Stimulated activated CD4-positive, alpha-beta T cell treated with anti-CD3 and anti-CD28 coated beads, Interleukin-4, amount 100 ng/mL, for 48 hours (primary cell): ENCODE measurements at places on chromosomes 5 and 9.

DNA sequence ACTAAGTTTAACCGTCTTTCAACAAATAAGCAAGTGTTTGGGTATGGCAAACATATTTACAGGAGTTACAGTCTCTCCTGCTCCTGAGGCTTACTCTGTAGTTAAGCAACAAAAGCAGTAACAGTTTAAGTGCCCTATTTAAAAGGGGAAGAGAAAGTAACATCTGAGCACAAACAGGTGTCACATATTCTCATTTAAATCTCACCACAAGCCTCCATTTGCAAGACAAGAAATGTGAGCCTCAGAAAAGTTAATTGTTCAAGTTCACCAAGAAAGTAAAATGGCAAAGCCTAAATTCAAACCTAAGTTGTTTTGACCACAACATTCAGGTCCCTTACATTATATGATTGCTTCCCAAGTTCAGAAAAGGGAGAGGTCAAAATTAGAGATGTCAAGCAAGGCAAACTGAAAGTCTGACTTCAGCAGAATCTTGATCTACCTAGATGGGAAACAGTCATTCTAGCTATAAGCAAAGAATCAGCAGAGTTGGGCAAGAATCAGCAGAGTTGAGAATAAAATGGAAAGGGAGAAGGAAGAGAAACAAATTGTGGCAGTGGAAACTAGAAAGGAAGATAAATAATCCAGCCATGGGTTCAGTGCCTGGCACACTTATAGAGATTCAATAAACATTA, 93.4 kb downstream of the STRBP start:
- DNase-seq, result no peak

DNA sequence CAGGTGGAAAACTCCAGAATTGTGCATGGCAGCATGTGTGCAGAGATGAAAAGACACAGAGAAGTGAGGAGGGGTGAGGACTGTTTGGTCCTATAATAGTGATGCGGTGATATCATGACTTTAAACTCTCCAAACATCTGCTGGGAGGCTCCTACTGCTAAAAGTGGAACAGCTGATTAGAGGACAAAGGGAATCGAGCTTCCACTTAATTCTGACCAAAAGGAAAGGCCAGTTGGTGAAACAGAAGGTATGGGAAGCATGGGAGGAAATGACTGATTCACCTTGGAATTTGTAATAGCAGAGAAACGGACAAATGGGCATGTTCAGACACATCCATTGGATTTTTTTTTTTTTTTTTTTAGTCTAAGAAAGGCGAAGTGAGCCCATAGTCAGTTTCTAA, 67.5 kb upstream of the MAMDC2 start:
- no peak for DNase-seq

GRCh38 chr9:96116275-96117064, 185.5 kb downstream of the HSD17B3 start:
- no peak for DNase-seq

DNA sequence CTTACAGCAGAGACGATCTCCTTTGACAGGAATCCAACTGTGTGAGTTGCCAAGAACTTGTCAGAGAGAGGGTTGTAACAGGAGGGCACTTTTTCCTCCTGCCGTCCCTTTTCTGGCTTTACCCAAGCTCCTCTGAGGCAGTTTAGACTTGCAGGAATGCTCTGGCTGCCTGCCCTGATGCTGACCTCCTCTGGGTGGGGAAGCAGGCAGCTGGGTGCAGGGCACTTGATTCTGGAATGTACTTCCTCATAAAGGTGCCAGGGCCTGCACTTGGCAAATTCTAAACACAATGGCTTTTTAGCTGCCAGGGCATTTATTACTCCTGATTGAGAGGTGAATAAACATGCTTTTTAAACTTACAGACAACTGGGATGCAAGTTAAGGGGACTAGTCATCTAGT, 190.4 kb downstream of the EPB41L4A start:
- DNase-seq, result no peak

- DNase-seq, result no peak
These were observed 53.7 kb upstream of the FABP6 start for GRCh38 chr5:160175438-160176218.

GRCh38 chr5:77724934-77725333, 51.2 kb downstream of the TBCA start:
- DNase-seq, result no peak

DNA sequence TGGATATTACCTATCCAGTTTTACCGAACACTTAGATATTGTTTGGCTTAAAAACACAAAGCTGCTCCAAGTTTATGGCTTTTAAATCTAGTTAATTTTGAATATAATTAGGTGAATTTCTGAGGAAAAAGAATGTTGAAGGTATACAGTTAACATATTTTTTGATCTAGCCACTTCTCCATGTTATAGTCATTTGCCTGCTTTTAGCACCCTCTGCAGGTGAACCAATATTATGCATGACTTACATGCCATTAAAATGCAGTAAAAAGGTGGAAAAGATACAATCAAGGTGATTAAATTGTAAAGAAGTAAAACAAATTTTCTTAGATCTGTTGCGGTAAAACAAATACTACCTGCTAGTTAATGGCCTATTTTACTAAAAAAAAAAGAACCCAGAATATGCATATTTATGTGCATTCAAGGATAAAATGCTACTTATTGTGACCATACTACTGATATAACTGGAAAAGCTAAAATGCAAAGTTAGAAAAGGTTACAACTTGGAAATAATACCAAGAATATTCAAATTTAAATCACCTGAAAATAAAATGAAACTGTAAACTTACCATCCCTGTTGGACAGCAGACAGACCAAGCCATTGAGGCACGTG, 132.1 kb downstream of the AP3B1 start:
- no peak for DNase-seq

- DNase-seq, result no peak
These were observed 651 bp downstream of the TTC1 start for GRCh38 chr5:160009591-160009989.

DNA sequence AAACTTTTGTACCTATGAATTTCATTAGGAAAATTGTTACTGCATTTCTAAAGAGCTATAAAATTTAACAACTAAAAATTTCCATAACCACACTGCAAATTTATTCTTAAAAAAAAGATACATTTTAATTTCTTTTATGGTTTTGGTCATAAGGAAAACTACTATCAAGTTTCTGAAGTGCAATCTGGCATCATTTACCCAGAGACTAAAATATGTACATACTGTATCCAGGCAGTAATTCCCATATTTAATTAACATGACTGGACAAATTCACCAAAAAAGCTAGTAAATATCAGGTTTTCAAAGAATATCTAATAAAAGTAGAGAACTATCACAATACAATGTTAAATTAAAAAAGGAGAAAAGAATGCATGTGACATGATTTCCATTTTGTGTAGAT, 20.7 kb downstream of the PUM3 start:
- no peak for DNase-seq

DNA sequence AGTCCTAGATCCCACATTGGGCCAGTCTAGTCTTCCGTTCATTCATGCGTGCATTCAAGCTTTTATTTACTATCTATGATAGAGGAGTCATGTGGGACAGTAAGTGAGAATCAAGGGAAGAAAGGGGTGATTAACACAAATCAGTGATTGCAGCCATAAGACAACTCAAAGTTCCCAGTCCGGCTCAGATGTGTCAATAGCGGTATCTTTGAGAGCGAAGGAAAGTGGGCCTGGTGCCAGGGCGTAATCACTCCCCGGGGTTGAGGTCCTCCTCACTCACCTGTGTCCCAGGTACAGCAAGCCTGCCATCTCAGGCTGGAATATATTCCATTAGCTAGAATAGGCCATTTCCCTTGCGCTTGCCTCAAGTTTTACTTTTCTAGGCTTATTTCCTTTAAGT, 196.3 kb downstream of the ATP10B start:
- DNase-seq, result no peak

DNA sequence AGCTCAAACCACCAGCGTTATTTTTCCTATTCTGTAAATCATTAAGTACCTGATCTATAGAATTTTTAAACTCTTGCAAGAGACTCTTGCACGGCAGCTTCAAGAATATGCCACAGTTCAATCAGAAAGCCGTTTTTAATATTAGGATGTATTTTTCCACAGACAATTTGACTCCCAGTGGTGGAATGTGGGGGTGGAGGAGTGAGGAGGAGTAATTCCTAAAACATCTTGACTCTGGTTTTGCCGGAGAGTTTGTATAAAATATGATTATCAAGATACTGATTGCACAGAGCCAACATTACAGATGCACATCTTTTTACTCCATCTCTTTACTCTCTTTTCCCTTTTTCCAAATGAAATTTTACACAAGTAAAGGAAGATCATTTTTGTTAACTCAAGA, 288.3 kb downstream of the ENC1 start:
- DNase-seq, result no peak

GRCh38 chr5:126753227-126753626, 23.7 kb upstream of the LMNB1 start:
- DNase-seq, result no peak

- DNase-seq, result no peak
These were observed 942.4 kb downstream of the CDH12 start for GRCh38 chr5:21910731-21911130.
